Stimulated activated CD4-positive, alpha-beta T cell treated with anti-CD3 and anti-CD28 coated beads, Interleukin-15, amount 100 ng/mL, for 1 hour (primary cell): ENCODE measurements at places on chromosomes 6 and 20.

DNA sequence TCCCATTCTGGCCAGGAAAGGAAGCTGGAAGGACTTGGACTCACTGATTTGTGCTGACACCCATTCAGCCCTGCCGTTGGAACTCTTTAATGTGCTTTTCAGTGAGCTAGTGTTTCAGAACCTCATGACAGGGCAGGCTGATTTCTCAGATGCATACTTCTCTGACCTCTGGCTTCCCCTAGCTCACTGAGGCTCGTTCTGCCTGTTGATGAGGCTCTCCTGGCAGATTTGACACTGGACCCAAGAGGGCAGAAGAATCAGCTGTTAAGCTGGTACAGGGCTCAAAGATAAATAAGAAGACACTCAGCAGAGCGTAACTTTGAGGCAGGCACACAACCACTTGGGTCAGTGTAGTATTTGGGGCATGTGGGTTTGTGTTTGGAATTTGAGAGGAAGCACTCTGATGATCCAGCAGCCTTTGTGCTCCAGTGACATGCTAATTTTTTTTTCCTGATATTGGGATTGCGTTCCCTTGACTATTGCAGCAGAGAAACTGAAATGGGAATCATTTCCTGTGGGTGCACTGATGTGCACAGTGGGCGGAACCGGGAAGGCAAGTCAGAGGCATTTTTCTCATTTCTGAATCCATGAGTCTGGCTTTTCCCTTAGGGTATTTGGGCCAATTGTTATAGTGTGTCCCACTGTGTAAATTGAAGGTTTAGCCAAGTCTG lies 80.2 kb downstream of the CARMIL1 start:
- DNase-seq: no peak

GRCh38 chr6:32617751-32618150 lies 19.5 kb upstream of the HLA-DQA1 start:
- DNase-seq: no peak

GRCh38 chr6:73532293-73532692 lies 11.5 kb upstream of the EEF1A1 start:
- no peak for DNase-seq

- DNase-seq: no peak
These were observed 7.8 kb upstream of the NEU1 start for GRCh38 chr6:31870385-31870921.

DNA sequence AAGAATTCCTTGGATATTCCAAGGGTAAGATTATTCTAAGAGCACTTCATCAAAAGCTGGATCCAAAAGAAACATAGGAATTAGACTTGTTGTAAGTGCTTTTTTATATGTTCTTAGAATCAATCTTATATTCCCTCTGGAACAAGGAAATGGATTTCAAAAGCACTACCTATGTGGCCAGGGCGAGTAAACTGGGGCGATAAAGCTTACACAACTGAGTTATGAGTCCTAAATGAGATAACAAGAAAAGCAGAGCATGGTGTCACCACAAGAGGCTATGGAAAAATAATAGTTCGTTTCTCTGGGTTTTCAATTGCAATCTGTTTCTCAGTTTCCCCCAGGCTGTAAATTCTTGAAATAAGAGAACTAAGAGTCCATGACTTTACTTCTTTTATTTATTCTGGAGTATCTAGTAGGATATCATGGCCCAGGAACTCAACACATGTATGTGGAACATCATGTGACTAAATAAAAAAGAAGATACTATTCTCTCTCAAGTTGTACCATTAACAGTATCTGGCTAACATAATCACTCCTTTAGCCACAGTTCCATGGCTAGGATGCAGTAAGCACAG lies 51.5 kb downstream of the NUDT3 start:
- no peak for DNase-seq

- no peak for DNase-seq
These were observed 181.0 kb downstream of the TRIM27 start for GRCh38 chr6:28742668-28743270.

DNA sequence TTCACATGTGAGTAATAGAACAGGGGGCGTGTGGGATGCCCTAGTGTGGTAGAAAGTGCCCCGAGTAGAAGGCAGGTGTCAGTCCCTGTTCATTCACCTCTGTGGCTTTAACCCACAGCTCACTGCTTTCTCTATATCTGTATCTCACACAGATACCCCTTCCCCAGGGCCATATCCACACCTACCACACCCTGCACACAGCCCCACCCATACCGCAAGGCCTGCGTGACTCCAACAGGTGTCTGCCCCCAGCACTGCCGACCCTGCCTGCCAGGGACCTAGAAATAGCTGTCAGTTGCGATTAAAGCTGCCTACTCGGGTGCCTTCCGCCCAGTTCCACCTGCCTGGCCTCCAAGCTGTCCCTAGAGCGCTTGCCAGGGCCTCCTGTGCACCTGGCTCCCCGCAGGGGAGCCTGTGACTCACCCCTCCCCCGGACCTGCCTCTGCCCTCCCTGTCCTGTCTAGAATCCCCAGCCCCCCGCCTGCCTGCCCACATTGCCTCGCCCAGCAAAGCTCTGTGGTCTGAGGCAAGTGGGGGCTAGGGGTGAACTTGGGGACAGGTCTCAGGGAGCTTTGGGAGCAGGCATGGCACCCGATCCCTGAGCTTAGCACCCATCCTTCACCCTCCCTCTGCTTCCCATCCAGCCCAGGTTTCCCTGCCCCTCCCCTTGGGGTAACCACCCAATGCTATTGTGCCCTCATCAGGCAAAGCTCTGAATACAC lies 38.3 kb upstream of the ID1 start:
- no peak for DNase-seq

GRCh38 chr20:48599748-48600469 lies 227.9 kb downstream of the PREX1 start:
- DNase-seq: no peak

- no peak for DNase-seq
These were observed 6.1 kb downstream of the ADGRB3 start for GRCh38 chr6:68641172-68641571.

GRCh38 chr6:100846276-100846675 lies 34.9 kb downstream of the ASCC3 start:
- no peak for DNase-seq

DNA sequence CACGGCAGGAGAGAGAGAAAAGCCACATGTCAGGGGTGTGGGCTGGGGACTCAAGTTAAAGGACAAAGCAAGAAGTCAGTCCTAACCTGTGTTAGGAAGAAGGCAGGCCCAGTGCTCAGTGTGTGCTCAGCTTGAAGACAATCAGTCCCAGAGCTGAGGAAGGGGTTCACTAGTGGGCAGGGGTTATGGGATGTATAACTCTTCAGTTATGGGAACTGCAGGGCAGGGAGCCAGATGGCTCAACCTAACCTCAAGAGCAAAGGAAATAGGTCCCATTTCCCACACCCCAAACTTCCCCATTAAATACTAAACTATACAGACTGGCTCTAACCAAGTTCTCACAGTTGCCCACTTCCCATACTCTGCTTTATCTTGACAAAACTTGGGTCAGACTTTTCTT lies 7.4 kb upstream of the SSTR4 start:
- DNase-seq: no peak

DNA sequence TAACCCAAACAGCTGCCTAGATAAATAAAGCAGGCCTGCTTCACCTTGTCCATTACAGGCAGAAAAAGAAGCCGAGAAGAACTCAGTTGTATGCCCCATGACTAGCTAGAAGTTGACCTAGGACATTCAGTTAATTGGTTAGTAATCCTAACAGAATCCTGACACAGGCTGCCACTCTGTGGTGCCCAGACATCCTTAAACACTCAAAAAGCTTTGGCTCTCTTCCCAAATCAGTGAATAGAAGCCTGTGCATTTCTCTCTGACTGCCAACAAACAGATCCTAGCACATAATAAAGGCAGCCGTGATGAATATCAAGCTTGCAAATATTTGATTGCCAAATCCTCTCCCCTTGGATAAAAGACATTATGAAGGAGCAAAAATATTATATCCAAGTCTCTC lies 519.1 kb upstream of the EYS start:
- DNase-seq: no peak

DNA sequence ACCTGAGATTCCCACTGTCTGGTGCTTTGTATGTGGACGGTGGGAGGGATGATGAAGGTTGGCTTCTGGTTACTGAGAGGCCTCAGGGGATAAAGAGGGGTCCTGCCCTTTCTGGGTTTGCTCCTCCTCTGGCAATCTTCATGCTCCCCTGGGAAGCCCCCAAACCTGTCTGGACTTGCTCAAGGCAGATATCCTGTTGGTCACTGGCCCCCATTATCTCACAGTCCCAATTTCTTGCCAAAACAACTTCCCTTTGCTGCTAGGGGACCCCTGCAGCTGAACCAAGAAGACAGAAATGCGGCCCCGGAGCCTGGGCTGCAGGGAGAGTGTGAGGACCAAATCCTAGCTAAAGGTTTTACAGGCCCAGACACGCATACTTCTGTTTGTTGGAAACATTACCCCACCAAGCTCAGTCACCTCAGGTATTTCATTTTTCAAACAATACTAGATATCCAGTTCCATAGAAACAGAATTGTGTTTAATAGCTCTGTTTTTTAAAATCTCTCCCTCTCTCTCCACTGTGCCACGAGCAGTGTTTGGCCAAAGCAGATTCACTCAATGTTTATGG lies 63.4 kb upstream of the MRPS10 start:
- no peak for DNase-seq

DNA sequence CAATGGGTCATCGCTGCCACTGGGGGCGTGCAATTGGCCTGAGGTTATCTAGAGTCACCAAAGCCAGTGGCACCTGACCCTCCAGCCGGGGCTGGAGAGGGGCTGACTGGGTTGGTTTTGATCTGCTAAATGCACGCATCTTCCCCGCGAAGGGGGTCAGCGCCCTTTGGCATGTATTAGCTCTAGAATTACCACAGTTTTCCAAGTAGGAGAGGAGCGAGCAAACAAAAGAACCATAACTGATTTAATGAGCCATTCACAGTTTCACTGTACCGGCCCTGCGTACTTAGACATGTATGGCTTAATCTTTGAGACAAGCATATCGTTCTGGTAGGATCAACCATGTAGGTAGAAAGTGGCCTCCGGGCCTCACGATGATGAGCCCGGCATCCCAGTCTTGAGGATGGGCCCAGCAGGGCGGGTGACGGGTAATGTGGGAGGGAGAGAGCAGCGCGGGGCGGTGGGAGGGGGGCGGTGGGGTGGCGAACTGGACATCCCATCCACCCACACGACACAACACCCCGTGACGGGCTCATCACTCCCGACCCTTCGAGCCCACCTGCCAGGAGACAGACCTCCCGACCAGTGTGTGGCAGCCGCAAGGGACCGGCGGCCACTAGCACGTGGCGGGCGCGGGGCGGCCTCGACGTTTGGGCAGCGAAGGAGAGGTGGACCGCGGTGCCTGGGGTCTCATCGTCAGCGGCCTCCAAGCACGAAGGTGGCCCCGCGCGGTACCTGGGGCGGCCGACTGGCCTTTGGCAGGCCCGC lies 1957.5 kb upstream of the DEFB115 start:
- no peak for DNase-seq

DNA sequence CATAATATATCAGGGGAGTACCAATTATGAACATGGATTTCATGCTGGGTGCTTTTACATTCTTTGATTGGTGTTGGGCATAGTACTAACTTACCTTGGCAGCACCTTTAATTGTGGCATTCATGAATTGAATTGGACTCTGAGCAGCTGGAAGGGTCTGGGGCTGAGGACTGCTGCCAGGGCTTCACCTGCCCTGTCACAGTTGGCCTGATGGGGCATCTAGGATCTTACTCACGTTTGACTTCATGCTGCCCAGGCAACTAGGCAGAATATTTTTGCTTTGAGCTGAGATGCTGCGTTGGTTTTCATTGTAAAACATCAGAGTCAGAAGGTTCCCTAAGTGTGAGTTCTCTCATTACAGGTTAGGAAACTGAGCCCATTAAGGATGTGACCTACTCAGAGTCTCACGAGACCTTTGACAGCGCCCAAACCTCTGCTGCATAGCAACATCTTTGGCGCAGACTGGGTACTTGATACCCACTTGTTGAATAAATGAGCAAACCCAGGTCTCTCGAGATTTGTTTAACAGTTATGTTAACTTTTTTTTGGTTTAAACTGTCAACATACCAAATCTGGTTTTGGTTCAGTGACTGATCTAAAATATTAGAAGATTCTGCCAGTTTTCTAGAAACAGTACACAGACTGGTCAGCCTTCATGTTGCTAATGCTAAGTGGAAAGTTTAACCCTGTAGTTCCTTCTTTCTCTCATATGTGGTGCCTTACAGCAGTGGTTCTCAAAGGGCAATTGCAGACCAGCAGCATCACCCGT lies 104.9 kb downstream of the TCP11 start:
- no peak for DNase-seq

DNA sequence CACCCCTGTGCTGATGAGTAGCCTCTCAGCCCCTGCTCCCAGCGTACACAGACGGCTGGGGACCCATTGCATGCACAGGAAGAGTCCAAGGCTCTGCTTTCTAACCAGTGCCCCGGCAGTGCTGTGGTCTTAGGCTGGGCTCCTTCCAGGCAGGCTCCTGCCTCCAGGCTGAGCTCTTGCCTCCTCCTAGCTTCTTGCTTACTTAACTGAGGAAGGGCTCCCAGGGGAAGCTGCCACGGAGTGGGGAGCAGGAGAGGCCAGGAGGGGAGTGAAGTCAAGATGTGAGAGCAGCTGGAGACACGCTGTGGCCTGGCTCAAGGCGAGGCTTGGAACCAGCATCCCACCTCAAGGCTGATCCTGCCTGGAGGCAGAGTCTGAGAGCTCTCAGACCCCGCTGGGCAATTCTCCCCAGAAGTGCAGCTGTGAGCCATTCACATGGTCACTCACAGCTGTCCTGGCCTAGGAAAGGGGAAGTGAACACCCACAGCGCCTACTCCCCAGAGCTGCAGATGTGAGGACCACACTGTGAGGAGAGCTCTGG lies 141.0 kb downstream of the TBXT start:
- no peak for DNase-seq
